A549 treated with Mapracorat at 1 μM for 4 hours (cell line): ENCODE measurements at places on chromosomes 4 and X. TPM values are rescaled to one million over a fixed set of nuclear protein-coding genes. Genes with fewer than 3 reads are reported as not detected.

SRPX gene
- 7.3 to 10.5 TPM (median 8.7 TPM) in 5 replicates for total RNA-seq

MID1 gene
- 20.5 to 43.2 TPM (median 33.0 TPM) in 5 replicates for total RNA-seq

PCYT1B gene
- total RNA-seq: 0.05 to 0.09 TPM in 2 of 5 replicates, not detected in the others

RPS6KA6 gene
- total RNA-seq: 4.3 to 6.5 TPM (median 5.7 TPM) in 5 replicates

GABRE gene
- 14.5 to 24.5 TPM (median 18.1 TPM) in 5 replicates for total RNA-seq

AGTR2 gene
- not detected in 5 replicates for total RNA-seq

KCTD8 gene
- not detected in 5 replicates for total RNA-seq

AWAT2 gene
- not detected in 5 replicates for total RNA-seq

C4orf51 gene
- total RNA-seq: not detected in 5 replicates
